CD14-positive monocyte (primary cell): ENCODE measurements at places on chromosomes 5 and 9.

- DNase-seq: no peak
These were observed 144.5 kb downstream of the GAPVD1 start for GRCh38 chr9:125405938-125406809.

GRCh38 chr5:58722160-58722559, 139.3 kb downstream of the RAB3C start:
- DNase-seq: no peak

DNA sequence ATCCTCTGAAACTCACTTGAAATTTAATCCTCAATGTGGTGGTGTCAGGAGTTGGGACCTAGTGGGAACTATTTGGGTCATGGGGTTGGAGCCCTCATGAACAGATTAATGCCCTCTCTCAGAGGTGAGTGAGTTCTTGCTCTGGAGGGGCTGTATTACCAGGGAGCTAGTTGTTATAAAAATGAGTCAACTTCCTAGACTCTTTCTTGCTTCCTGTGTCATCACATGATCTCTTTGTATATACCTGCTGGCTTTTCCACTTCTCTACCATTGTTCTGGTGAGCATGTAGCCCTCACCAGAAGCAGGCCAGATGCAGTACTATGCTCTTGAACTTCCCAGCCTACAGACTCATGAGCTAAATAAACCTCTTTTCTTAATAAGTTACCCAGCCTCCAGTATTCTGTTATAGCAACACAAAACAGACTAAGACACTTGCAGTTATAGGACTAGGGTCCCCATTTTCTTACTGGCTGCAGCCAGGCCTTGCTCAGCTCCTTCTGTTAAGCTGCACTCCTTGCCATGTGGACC, 127.5 kb downstream of the SUSD1 start:
- no peak for DNase-seq

DNA sequence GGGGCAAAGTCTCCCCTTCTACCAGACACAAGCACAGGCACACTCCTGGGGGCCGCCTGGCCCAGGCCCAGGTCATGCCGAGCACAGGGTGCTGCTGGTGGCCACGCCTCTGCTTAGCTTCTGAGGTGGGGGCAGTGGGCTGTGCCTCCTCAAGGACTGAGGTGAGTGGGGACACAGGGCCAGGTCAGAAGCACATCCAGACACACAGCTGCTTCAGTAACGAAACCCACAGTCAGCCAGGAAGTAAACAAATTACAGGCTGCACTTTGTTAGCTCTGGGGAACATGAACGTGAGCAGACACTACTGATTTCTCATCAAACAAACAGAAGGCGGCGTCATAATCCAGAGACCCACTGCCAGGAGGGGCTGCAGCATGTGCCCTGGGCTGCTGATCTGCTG, 192.4 kb downstream of the HSPA4 start:
- no peak for DNase-seq

DNA sequence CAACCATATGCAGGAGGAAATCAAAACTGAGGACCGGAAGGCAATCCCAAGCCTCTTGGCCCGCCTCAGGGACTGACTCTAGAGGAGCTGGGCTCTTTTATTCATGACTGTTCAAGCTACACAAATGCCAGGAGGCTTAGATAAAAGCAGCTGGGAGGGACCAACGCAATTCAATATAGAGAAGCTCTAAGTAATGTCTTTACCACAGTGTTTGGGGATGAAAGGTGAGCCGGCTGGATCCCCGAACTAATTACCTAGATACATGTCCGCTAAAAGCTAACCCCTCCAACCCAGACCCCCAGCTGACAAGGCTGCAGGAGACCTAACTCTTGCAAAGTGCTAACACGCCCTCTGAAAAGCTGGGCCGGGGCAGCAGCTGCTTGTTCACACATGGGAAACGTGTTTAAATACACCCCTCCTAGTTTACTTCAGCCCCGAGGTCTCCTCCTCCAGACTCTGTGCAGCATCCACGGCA, 67.5 kb downstream of the TLE1 start:
- DNase-seq: no peak

GRCh38 chr5:135112008-135112725, 78.1 kb upstream of the PITX1 start:
- DNase-seq: no peak

DNA sequence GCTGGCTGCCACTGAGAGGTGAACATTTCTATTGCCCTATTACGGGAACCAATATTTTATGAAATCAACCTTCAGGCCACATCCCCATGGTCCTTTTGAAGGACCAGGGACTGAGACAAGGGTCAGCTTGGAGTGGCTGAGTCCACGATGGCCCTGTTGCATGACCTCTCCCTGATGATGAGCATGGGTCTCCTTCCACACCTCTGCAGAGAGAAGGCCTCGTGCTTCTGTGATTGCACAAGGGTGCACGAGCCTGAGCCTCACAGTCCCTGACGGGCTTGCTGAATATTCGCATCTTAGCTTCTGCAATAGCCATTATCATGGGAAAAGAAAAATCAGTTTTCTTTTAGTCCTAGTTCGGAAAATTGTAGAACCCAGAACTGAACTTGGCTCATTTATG, 255.0 kb upstream of the IRX2 start:
- no peak for DNase-seq

DNA sequence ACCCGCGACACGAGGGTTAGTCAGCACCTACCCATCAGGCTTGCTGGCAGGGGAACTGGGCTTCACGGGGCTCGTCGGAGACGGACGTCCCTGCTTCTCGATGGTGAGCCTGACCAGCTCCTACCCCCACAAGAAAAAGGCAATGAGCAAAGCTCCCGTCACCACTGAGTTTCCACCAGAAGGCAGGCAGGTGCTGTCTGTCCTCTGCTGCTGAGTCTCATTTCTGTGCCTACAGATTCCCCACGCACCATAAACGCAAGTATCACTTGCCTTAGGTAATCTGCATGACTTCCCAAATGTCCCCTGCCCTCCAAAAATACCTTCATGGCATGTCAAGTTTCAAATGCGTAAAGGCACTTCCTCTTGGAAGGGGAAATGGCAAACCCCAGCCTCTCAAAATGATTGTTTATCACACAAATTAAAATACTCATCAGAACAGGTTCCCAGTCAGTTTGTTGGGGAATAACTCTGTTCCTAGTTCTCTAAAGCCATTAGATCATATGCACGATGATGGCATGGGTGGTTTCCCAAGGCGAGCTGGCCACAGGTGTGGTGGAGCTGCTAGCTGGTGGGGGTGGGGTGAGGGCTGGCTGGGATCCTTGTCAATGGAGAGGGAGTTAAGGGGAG, 85.0 kb downstream of the PRRT1B start:
- DNase-seq: peak; percentile 91

DNA sequence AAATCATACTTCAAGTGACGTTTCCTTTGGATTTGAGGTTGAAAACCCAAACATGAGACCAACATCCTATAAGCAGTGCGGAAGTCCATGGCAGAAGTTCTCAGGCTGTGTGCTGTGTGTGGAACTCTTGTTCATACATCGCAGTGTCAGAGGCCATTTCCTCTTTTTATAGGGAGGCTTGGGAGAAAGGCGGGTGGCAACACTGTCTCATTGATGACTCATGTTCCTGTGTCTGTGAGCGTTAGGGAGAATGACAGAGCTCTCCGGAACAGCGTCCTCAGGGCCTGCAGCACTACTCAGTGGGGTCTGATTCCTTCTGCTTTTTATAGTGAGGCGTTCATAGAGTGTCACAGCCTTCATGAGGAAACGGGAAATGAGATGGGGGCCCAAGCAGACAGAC, 98.8 kb upstream of the BASP1 start:
- DNase-seq: peak; percentile 99

- DNase-seq: no peak
These were observed 3.0 kb upstream of the IFNW1 start for GRCh38 chr9:21144603-21145002.

GRCh38 chr5:83026516-83026915, 50.7 kb downstream of the TMEM167A start:
- DNase-seq: no peak

GRCh38 chr9:134195558-134195957, 31.2 kb upstream of the RNU6ATAC start:
- DNase-seq: peak; percentile 54

DNA sequence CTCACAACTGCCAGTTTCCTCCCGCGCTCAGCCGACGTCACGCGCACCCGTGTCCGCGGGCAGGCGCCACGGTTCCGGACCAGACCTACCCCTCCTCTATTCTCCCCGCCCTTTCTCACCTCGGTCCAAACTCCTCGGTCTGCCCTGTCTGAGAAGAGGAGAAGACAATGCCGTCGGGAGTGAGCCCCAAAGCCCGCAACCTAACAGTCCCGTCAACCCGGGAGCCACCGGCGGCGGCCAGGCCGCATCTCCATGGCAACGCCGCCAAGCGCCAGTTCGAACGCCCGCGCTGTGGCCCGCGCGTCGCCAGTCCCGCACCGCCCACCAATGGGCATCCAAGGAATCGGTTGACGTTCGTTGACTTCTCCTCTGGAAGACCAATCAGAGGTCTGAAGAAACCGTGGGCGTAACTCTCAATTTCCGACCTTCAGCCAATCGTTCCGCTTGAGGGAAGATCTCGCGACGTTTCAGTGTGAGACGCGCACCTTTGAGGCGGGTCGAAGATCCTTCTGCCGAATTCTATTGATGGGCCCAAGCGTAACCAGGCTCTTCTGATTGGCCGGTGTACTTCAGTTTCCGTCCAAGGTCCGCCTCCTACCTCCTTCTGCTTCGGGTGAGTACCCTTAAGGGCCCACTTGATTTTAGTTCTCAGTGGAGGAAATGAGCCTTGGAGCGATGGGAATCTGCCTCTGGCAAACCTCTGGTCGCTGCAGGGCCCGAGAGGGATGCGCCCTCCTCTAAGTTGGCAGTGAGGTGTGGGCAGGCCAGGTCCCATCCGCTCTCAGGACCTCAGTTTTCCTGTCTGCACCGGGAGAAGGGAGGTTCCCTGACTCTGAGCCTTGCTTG, at the start of the genes KIF24 and NUDT2:
TSS of gene KIF24 (minus strand) at position 282 of the 846 bp plus-strand sequence. CDS start 17,922 bp downstream, outside the sequence.
TSS of gene NUDT2 (plus strand) at position 583 of the 846 bp plus-strand sequence. CDS start 9,471 bp downstream, outside the sequence.
- DNase-seq: peak; percentile 99

- peak; percentile 77 for DNase-seq
These were observed 48.6 kb upstream of the TLE1 start for GRCh38 chr9:81737871-81738507.

- DNase-seq: no peak
These were observed 22.0 kb downstream of the ABCA1 start for GRCh38 chr9:104905931-104906330.

DNA sequence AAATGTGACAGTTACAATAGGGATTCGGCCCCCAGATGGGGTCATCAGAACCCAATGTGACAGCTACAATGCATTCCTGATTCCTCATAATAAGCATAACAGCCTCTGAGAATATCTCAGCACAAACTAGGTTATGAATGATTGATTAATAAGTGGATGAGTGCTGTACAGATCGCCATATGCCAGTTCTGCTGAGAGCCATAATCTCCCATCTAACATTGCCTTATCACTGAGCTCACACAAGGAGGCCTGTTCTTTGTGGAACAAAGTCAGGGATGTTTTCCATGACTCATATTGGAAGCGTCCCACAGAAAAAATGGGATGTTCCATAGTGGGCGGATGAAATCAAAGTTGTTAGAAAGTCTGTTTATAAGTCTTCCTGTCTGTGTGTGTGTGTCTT, 89.6 kb downstream of the KIF4B start:
- DNase-seq: no peak

- DNase-seq: no peak
These were observed 40.7 kb downstream of the CXXC5 start for GRCh38 chr5:139688751-139689372.

DNA sequence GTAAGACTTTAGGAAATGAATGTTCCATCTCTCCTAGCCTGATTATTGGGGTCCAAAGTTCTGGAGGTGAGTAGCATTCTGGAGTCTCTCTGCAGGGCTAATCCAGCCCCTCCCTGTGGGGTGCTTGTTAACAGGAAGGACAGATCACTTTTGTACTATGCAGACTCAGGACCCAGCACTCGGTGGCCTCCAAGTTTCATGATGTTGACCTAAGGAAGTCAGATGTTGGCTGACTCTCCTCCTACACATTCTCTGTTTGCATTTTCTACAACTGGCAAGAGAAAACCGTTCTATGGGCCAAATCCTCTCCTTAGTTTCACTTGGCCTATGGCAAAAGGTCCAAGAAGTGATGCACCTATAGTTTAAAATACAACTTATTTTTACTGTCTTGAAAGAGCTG, 5.5 kb upstream of the PDE8B start:
- DNase-seq: no peak

DNA sequence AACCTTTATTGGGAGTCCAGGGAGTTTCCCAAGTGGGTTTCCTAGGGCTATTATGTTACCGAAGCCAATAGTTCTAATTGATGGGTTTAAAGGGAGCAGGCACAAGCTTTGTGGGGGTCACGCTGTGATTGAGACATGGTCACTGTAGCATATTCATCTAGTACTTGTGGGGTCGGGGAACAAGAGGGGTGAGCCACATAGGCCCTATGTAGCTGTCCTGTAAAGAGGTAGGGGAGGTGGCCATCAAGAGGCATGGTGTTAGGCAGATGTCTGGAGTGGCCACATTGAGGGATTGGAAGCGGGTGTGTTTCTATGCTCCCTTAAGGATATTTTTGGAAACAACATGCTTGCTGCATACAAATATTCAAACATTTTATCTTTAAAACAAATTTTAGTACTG, 50.1 kb downstream of the EXOSC2 start:
- DNase-seq: no peak

DNA sequence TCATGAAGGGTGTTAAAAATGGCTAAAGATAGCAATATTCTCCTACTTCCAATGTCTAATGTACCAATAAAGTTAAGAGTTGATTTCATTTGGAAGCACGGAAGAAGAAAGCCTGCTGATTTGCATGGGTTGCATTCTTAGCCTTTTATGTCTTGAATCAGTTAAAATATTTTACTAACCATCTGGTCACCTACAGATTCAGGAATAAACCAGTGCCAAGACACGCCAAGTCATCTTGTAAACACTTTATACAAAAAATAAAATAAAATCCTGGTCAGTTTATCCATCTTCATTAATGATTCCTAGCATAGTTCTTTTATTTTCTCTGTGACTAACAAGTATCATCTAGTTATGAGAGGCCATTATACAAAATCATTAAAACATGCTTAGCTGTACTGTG, 1031.6 kb upstream of the WWC1 start:
- DNase-seq: no peak

GRCh38 chr5:35416217-35416988, 186.1 kb upstream of the PRLR start:
- DNase-seq: no peak

GRCh38 chr9:121714075-121714705, 62.8 kb downstream of the DAB2IP start:
- DNase-seq: no peak

- DNase-seq: no peak
These were observed 10.2 kb downstream of the SPRY4 start for GRCh38 chr5:142314606-142315005.

DNA sequence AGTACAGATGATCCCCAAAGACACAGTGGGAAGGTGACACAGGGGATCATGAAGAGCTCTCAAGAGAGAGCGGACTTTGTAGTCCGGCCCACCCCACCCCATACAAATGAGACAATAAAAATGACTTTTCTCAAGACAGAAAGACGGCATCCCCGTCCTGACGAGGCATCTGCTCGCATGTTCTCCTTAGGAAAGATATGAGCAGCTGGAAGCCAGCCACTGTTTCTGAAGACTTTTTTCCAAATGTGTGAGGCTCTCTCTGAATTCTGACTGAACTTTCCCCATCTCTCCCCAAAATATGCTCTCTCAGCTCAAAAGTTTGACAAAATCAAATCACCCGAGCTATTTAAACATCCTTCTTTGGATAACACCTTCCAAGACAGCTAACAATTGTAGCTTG, 105.2 kb downstream of the RFK start:
- no peak for DNase-seq

- no peak for DNase-seq
These were observed 442.2 kb upstream of the MPDZ start for GRCh38 chr9:13721481-13722235.

GRCh38 chr5:150659360-150660107, 1.5 kb upstream of the MYOZ3 start:
- DNase-seq: no peak

- DNase-seq: peak; percentile 28
These were observed 93.9 kb downstream of the SNX18 start for GRCh38 chr5:54611290-54611951.
